ENCODE measurements at places on chromosomes 5 and 9. TPM values are rescaled to one million over a fixed set of nuclear protein-coding genes. Genes with fewer than 3 reads are reported as not detected.

DNA sequence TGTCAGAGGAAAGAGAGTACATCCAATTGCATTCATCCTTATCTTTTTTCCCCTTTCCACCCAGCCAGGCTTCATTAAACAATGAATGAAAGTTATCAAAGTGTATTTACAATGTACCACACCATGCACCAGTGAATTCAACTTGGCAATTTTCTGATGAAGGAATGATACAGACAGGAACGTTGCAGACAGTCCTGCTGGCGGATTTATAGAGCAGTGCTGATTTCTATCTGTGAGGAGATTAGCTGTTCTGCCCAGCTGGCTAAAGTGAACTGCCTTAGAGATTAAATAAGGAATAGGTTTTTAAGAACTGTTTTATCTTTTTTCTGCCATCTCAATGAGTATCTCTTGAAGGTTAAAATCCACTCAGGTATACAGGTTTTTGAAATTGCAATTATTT, 403.9 kb downstream of the CDH18 start:
- no peak for DNase-seq

The SPATA31A3 gene
- total RNA-seq = not detected

- peak; percentile 75 for DNase-seq
Observed at GRCh38 chr9:127133739-127134167, 11.3 kb upstream of the ANGPTL2 start.

DNA sequence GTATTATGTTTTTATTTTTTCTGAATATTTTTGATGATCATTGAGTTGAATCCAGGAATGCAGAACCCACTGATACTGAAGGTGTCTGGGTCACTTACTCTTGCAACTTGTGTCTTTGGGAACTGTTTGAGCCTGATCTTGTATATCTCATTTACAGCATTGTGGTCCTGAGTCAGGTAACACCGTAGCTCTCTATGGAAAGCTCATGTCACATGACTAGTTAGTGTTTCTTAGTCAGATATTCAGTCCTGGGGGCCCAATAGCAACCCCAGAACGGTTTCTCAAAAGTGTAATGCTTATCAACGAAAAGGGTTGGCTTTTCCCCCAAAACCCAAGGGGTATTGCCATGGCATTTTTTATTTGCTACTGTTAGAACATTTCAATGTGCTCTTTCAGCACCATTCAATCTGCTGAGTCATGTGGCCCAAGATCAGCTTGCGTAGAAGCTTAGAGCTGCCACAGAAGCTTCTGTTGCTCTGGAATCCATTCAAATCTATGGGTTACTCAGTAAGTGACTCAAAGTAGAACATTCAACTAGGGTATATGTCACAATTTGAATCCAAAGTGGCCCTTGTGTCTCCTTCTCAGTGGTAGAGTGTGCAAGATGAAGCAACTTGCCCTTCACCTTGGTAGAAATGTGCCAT, 12.1 kb upstream of the PTAR1 start:
- DNase-seq = no peak

The CCL27 gene
- 0.41 TPM for total RNA-seq

- DNase-seq = peak; percentile 71
Observed at GRCh38 chr5:1652873-1653697, 129.3 kb upstream of the LPCAT1 start.

- no peak for DNase-seq
Observed at GRCh38 chr5:163649514-163649913, 144.1 kb downstream of the MAT2B start.

- DNase-seq = no peak
Observed at GRCh38 chr9:16915126-16915831, 44.8 kb upstream of the BNC2 start.

DNA sequence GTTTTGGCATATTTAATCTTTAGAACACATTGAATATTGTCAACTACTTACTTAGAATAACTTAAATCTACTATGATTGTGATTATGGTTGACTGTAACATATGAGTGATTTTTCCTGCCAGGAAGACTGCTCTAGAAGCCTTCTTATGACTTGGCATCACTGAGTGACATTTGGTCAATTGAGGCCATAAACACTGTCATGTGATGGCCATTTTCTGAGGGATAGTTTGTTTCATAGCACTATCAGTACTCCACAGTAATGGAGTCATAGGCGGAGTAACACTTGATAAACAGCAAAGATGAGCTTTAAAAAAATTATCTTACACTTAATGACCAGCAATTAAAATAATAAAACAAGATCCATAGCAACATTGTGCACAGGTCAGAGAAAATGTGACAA, 31.0 kb downstream of the C9orf40 start:
- no peak for DNase-seq

DNA sequence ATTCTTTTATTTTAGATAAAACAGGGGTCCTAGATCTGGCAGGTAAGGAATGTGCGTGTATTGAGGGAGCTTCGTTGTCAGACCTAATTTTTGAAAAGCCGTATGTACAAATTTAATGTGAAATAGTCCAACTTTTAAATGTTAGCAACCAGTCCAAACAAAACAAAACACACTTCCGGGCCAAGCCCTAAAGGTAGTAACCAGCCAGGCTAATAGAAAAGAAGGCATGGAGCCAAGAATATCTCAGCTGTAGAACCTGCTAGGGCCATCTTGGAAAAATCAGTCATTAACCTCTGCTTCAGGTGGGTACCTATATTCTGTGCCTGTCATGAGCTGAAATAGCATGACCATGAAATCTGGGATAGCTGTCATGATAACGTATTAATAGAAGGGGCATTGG, 71.0 kb downstream of the SMARCA2 start:
- no peak for DNase-seq

- DNase-seq = peak; percentile 95
Observed at GRCh38 chr9:121684381-121685145, 33.1 kb downstream of the DAB2IP start.

DNA sequence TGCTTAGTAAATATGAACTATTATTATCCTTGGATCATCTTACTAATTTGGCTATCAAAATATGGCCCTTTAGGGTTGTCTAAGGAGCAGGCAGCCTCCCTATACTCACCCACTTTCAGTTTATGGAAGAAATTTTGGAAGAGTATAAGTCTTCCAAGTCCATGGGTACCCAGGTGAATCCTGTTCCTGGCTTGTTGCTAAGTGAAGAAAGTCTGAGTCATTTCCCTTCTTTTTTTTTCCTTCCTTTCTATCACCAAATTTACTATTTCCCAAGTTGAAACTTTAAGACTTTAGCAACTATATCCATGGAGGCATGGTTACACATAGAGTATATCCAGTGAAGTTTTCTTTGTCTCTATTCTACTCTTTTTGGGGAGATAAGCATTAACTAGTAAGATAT, 184.0 kb upstream of the ACTBL2 start:
- DNase-seq = no peak

GRCh38 chr5:127331890-127332649, 41.5 kb downstream of the MEGF10 start:
- no peak for DNase-seq

DNA sequence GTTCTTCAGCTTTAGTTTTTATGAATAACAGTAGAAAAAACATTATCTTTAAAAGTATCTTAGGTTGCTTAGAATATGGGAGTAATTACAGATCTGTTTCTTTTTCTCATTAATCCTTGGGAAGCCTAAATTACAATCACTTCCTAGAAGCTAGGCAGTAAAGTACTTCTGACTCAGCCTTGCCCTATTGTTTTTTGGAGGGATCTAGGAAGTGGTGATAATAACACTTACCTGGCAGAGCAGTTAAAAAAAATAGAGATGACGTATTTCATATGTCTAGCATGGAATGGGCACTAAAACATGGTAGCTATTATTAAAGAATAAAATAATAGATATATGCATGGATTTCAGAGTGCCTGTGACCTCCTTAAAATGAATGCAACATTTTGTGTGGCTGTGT, 8.2 kb upstream of the FST start:
- no peak for DNase-seq

The TLX3 gene
- not detected for total RNA-seq

DNA sequence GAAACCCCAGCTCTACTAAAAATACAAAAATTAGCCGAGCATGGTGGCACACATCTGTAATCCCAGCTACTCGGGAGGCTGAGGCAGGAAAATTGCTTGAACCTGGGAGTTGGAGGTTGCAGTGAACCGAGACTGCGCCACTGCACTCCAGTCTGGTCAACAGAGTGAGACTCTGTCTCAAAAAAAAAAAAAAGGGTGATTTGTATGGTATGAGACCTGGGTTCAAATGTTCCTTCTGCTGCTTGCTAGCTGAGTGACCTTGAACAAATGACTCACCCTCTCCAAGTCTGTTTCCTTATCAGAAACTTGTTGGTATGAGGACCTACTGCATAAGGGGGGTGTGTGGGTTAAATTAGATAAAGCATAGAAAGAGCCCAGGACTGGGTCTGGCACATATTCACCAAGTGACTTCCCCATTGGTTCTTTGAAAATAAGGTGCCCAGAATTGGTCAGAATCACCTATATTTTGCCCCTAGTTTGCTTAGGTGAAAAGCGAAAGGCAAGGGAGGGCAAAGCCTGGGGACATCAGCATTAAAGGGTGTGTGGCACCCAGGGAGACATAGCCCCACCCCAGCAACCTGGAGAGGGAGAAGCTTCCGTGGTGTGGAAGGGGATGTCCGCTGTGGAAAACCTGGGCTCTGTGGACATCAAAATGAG, 9.9 kb downstream of the SLC25A25 start:
- DNase-seq = no peak

- peak; percentile 88 for DNase-seq
Observed at GRCh38 chr9:126682928-126683697, 69.4 kb downstream of the LMX1B start.

- no peak for DNase-seq
Observed at GRCh38 chr9:126844085-126844484, 16.4 kb upstream of the ZBTB34 start.

GRCh38 chr9:124330011-124330697, 72.4 kb downstream of the NEK6 start:
- no peak for DNase-seq

The NINJ1 gene
- 45.3 TPM for total RNA-seq

- DNase-seq = peak; percentile 73
Observed at GRCh38 chr9:96256800-96257199, 45.2 kb downstream of the HSD17B3 start.

GRCh38 chr5:38997591-38997990, 76.6 kb downstream of the RICTOR start:
- DNase-seq = no peak

The FBXL7 gene
- 8.4 TPM for total RNA-seq

- DNase-seq = no peak
Observed at GRCh38 chr5:132883261-132883834, 9.9 kb downstream of the LEAP2 start.

The STPG3 gene
- not detected for total RNA-seq

DNA sequence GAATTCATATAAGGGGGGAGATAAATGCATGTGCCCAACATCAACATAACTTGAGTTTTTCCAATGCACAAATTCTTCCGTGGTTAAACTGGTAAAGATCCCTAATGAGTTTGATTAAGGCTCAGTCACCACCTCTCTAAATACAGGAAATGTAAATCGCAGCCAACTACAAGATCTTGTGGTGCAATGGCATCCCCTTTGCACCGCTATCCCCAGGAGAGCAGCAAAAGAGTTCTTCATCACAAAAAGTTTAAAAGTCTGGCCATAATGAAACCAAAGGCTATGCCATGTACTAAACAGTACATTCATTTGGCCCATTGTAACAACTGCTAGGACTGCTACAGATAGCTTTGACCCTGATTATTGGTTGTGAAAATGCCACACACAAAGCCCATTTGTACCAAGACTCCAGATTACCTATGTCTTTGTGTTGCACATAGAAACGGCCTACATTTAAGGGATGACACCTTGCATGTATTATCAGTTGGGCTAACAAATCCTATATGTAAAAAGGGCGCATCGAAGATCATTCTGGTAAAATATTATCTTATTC, 44.5 kb downstream of the ZNF608 start:
- DNase-seq = no peak

GRCh38 chr9:4073371-4073770, 226.5 kb downstream of the GLIS3 start:
- DNase-seq = peak; percentile 39

GRCh38 chr5:147530530-147531389, 20.9 kb upstream of the DPYSL3 start:
- no peak for DNase-seq

The PCDHB5 gene
- total RNA-seq = 0.07 TPM

DNA sequence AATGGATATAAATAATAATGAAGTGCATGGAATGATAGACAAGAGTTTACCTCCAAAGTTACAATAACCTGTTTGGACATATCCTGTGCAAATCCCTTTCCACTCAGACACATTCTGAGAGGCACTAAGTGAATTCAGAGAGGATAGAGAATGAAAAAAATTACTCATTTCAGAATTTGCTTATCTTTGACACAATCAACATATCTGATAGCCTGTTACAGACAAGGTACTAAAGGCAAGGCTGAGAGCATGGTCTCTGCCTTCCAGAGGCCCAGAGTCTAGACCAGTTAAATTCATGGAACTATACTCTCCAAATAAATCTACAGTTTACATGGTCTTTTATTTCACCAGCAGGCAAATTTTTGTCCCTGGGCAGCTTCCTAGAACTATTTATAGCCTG, 371.8 kb upstream of the PTGER4 start:
- DNase-seq = no peak

DNA sequence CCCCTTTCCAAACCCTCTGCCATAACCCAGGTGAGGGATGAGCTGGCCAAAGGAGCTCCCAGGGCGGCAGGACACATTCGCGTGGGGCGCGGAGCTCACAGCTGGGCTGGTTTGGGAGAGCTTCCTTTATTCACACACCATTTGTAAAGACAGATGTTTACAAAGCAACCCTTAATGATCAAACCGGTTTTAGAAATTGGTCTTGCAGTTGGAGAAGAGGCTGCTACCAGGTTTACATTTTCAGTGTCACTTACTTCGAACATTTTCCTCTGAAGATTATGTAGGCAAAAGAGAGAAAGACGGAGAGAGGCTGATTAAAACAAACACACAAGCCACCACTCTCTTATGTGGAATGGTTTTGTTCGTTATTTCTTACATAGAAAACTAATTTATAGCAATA, 648.7 kb downstream of the IRX1 start:
- no peak for DNase-seq

DNA sequence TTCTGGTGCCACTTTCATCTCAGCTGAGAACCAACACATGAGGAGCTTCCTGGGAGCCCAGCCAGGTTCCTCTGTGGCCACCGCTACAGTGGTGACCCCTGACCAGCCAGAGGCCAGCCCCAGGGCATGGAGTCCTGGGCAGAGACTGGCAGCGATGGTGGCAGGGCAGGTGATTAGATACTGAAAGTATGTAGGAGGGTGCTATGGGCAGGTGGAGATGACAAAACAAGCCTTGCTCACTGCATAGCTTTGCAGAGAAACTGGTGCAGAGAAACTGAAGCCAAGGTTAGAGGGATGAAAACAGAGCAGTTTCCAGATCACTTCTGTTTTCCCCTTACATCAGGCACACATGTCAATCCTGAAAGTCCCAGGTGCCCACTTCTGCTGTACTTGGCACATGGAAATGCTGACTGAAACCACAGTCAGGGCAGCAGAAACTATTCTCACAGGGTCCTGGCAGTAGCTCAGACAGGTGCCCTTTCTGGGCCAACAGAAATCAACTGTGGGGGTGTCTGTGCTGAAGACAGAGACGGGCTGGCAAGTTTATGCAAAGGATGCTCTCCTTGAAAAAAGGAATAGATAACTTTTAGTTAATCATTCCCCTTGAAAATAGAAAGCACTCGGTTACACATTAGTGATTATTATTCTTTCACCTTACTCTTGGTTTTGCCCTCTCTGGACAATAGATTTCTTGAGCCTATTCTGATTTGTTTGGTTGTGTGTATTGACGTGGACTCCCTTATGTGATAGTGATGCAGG, 90.3 kb downstream of the ANKRD55 start:
- no peak for DNase-seq

GRCh38 chr9:12183321-12183720, 509.9 kb upstream of the TYRP1 start:
- no peak for DNase-seq
